Activated T-helper 1 cell treated with anti-CD3 and anti-CD28 coated beads, Interleukin-12 subunit alpha, Interleukin-12 subunit beta, Interleukin-2, Interleukin-4 antibody, amounts not matched to agents 30 ng/mL and 10 ng/mL and 1 ng/mL, durations not matched to agents 14 hours and 24 hours and 36 hours (primary cell): ENCODE measurements at places on chromosomes 5 and 9. TPM values are rescaled to one million over a fixed set of nuclear protein-coding genes. Genes with fewer than 3 reads are reported as not detected.

DCTN4 gene
- total RNA-seq: 42.3 and 46.4 TPM in 2 replicates

MORN5 gene
- total RNA-seq: not detected in 2 replicates

ENHO gene
- total RNA-seq: not detected in 2 replicates

LOX gene
- total RNA-seq: not detected in 2 replicates

MEGF10 gene
- not detected in 2 replicates for total RNA-seq

FBP2 gene
- total RNA-seq: not detected in 2 replicates

IL33 gene
- total RNA-seq: not detected in 2 replicates

SLC25A2 gene
- total RNA-seq: 0.20 and 0.57 TPM in 2 replicates

IL3 gene
- 94.6 and 98.5 TPM in 2 replicates for total RNA-seq

GABRG2 gene
- total RNA-seq: not detected in 2 replicates
